ENCODE measurements at places on chromosomes 7 and 10. TPM values are rescaled to one million over a fixed set of nuclear protein-coding genes. Genes with fewer than 3 reads are reported as not detected.

- no peak for DNase-seq
These were observed 226.6 kb upstream of the RHOBTB1 start for GRCh38 chr10:61170594-61170993.

GRCh38 chr7:92268921-92269320 lies 23.1 kb downstream of the ANKIB1 start:
- no peak for DNase-seq

GRCh38 chr7:90607196-90607595 lies 11.1 kb downstream of the CDK14 start:
- DNase-seq: no peak

GRCh38 chr7:128755819-128756476 lies 16.8 kb downstream of the CALU start:
- no peak for DNase-seq

GRCh38 chr7:128909625-128910568 lies 612 bp downstream of the KCP start:
- DNase-seq: peak; percentile 62

- no peak for DNase-seq
These were observed 41.6 kb downstream of the BICC1 start for GRCh38 chr10:58554316-58554715.

- DNase-seq: no peak
These were observed 62.1 kb upstream of the SHH start for GRCh38 chr7:155874411-155874810.

DNA sequence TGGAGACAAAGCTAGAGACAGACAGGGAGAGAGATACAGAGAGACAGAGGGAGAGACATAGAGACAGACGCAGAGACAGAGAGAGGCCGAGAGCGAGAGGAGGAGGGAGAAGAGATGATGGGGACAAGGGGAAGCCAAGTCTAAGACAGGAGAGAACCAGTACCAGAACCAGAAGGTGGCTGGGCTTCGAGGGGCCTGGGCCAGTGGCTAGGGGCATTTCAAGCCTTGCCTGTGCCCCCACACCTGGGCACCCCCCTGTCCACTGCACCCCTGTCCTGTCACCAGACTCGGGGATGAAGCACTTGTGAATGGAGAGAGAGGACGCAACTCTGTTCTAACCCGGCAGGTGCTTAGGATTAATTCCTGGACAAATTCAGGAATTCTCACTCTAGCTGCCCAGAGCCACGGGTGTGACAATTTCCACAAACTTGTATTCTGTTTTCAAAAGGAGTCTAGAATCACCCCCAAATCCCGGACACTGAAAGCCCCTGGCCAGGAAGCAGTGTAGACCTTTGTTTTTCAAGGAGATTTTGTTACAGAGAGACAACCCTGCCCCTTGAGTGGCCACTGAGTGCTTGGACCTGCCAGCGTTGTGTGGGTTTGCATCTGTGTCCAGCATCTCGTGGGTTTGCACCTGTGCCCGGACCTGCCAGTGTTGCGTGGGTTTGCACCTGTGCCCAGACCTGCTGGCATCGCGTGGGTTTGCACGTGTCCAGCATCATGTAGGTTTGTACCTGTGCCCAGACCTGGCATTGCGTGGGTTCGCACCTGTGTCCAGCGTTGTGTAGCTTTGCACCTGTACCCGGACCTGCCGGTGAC lies 157.3 kb downstream of the WDR37 start:
- DNase-seq: no peak

GRCh38 chr7:13829914-13830900 lies 159.3 kb downstream of the ETV1 start:
- DNase-seq: no peak

GRCh38 chr10:62457598-62457997 lies 83.4 kb downstream of the ZNF365 start:
- DNase-seq: no peak

DNA sequence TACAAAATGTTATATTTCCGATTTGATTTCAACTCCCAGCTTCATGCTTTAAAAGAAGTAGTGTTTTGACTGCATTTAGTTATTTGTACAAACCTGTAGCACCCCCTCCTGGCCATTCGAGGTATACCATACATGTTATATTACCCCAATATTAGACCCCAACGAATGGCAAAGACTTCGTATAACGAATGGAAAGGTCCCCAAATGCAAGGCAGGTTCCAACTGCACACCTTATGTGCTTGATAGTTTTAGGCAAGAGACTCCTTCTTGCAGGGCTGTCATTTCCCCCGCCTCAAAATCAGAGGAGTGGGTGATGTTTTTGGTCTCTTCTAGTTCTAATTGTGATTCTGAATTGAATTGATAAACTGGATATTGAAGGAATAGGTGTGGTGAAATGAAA lies 101.1 kb upstream of the TARP start:
- DNase-seq: no peak

DNA sequence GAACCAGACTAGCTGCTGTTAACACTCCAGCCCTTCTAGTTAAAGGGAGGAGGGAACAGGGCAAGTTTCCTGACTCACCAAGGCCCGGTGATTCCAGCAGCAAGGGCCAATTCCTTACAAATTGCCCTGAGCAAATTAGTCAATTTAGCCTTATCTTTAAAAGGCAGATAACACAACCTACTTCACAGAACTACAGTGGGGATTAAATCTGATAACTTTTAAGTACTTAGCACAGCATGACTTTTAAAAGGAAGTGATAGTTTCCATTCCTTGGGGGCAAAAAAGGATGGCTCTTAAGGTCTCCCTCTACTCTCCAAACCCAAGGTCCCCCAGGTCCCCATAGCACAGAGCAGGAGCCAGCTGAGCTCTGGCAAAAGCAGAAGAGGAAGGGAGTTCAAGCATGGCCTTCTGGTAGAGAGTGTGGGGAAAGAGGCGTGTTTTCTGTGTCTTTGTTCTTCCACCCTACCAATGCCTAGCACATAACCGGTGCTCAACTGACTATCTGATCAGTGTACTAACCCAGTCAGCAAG lies 4.0 kb downstream of the CDCA7L start:
- DNase-seq: no peak

- no peak for DNase-seq
These were observed 296.6 kb downstream of the PLXNA4 start for GRCh38 chr7:132279718-132280117.

- DNase-seq: no peak
These were observed 245.3 kb downstream of the KCNMA1 start for GRCh38 chr10:77392236-77392721.

DNA sequence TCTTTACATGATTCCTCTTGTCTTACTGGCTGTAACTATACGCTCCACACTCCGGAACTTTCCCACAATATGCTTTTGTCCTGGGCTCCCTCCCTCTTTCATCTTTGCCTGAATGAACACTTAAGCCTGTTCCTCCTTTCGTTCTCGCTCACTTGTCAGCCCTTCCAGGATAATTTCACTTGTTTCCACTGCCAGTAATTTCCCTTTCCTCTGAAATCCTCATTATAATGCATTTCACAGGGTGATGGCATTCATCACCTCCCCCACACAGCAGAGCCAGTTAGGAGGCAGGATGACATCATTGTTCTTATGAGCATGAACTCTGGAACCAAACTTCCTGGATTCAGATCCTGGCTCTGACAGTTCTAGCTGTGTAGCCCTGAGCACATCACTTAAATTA lies 372.6 kb downstream of the GPR158 start:
- no peak for DNase-seq

DNA sequence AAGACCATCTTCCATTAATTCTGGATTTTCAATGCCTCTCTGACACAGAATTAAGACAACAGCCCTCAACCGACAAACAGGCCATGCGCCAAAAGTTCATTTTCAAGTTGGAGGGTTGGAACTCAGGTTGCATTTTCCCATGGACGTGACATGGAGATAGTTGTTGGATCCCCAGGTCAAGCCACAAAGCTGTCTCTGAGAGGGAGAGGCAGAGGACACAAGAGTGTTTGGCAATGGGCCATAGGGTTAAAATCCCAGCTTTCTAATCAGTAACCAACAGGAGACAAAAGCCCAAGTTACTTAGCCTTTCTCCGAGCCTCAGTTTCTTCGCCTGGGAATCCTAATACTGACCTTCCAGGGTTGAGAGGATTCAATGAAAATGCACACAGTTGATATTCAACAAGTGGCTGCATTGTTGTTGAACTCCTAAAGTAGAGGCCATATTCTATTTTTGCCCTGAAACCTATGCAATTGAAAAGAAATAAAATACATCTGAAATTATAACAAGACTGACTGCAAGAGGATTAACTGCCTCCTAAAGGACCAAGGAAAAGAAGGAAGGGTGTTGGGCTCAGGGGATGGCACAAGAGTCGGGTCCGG lies 44.3 kb downstream of the SORBS1 start:
- DNase-seq: no peak

The AS3MT gene
- 14.6 TPM for total RNA-seq

The RELN gene
- 0.62 TPM for total RNA-seq

The COL28A1 gene
- 5.6 TPM for total RNA-seq

The COL26A1 gene
- total RNA-seq: not detected

The WEE2 gene
- not detected for total RNA-seq

All from Right ventricle myocardium inferior (tissue), 1 donor.